ENCODE measurements at places on chromosomes 1 and 21.

GRCh38 chr1:3389093-3389833 lies 65.2 kb upstream of the ARHGEF16 start:
- DNase-seq = no peak

GRCh38 chr1:185971688-185972087 lies 237.5 kb downstream of the HMCN1 start:
- DNase-seq = no peak

DNA sequence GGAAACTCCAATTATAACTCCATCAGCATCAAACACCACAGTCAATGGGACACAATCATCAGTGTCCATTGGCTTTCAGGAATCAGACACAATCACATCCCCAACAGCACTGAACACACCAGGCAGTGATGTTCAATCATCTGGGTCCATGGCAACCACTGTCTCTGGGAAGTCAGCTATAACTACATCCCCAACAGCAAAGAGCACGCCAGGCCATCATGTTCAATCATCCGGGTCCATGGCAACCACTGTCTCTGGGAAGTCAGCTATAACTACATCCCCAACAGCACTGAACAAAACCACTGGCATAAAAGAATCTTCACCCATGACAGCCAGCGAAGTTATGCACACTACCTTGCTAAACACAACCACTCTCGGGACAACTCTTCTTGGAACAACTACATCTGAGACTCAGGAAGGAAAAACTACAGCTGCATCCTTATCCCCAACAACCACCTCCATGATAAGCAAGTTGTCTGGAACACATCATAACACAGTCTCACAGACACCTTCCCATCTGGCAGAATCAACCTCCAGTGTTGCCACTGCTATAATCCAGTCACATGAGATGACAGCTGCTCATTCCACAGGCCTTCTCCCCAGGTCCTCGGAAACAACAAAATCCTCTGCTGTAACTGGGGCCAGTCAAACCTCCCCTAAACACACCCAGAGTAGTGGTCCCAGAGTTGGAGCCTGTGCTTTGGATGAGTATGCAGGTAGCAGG lies 19.9 kb downstream of the CATSPER4 start:
- DNase-seq = no peak

- peak; percentile 88 for DNase-seq
Measured at GRCh38 chr1:10128101-10128765, 82.1 kb upstream of the KIF1B start.

DNA sequence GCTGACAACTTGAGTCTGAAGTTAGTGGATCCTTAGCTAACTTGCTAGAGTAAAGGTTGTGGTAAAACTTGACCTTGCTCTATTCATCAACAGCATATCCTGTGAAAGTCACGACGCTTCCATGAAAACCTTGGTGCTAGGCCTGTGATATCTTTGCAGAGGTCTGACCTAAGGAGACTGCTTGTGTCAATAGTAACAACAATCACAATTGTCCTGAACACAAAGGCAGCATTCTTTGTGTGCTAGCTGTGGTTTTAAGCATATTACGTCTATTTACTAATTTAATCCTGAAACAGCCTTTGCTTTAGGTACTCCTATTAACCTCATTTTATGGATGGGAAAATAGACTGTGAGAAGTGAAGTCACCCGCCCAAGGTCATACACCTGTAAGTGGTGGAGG lies 2.8 kb upstream of the CLDN14 start:
- DNase-seq = no peak

DNA sequence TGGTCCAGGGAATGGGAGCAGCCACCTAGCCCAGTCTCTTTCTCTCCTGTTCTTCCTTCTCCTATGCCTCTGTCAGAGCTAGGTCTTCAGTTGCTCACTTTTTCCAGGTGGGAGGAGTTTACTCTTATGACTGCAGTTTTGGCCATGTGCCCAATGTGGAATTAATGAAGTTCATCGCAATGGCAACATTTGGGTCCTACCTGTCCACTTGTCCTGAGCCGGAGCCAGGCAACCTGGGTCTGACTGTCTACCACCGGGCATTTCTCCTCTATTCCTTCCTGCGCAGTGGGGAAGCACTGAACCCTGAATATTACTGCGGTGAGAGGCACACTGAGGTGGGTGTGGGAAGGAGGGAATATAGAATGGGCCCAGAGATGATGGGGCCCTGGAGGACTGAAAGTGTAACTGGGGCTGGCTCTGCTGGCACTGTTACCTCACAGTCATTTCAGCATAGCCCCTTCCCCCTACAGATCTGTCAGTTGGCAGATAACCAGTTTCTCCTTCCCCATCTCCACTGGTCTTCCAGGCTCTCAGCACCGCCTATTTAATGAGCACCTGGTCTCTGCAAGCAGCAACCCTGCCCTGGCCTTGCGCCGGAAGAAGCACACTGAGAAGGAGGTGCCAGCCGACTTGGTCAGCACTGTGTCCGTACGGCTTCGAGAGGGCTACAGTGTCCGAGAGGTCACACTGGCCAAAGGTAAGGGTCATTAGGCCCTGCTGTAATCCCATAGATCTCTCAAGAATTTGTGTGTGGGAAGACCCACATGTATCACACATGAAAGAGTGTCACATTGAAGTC lies 30.1 kb downstream of the SZT2 start:
- DNase-seq = no peak

DNA sequence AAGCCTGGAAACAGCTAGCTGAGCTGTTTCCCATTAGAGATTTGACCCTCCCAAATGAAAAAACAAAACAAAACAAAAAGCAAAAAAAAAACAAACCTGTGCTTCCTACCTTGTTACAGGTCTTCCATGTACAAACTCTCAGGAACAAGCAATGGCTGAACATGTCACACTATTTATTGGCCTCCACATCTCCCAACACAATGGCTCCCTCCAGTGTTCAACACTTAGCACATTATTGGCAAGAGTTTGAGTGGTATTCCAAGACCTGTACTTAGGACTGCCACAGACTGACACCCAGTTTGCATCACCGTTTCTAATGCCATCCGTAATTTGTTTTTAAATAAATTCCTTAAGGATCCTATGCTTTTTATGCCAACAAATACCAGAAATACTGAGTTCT lies 195.0 kb upstream of the OLFM3 start:
- DNase-seq = no peak

DNA sequence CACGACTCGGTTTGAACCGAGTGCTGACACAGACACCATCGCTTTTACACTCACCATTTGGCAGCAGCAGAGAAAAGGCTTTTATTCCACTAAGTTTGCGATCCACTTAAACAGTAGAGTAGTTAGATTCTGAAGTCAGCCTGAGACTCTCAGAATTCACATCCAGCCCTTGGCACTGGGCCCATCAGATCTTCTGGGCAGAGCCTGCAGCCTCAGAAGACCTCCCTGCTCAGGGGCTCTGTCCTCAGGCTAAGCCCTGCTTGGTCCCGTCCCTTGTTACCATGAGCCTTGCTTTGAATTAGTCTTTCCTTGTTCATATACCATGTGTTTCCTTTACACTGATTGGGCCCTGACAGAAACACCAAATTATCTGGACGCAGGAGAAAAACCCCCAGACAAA lies 41.4 kb upstream of the AJAP1 start:
- no peak for DNase-seq

DNA sequence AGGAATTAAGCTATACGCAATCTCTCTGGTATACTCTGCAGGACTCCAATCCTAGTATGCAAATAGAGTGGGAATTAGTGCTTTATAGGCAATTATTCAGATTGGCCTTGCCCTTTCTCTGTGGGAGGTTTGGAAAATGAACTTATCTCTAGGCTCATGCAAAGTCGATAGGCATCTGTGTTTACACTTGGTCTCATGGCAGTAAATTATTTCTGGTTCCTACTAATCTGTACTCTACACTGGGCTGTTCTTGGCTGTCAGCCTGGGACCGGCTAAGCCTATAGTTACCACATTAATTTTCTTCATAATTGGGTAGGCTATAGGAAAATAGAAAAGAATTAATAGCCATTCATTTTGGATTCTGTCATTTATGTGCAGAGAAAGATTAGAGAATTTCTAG lies 544.6 kb downstream of the AMY1C start:
- DNase-seq = no peak

GRCh38 chr1:25565626-25566025 lies 22.2 kb downstream of the LDLRAP1 start:
- no peak for DNase-seq

- no peak for DNase-seq
Measured at GRCh38 chr1:174166530-174167264, 7.4 kb downstream of the RABGAP1L start.

- no peak for DNase-seq
Measured at GRCh38 chr1:30450148-30450817, 273.1 kb downstream of the MATN1 start.

DNA sequence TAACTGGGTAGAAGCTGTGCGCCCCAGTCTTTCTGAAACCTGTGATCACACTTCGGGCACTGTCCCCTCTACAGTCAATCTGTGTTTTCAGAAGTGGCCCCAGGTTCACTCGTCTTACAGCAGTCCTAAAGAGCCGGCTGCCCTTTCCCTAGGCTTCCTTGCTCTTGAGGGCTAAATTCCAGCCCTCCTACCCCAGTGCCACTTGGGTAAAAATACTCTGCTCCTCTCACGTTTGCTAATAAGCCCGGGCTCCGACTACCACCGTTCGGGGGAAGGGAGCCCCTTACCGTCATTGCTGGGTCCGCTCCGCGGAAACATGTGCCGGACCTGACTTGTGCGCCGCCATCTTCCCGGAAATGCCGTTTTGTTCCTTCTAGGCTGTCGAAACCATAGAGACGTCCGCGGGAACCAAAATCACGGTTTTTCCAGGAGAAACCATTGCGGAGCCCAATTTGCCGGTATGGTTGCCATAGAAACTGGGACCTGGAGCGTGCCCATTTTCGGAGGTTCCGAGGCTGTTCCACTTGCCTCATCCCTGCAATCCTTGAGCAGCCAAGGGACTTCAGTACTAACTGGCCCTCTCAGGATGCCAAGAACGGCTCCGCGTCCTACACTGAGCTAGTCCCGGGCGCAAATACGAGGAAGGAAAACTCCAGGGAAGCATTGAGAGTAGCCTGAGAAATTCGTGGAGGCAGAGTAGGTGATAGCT lies at the start of gene GPATCH4:
Gene GPATCH4 (minus strand): TSS at position 358 of the 709 bp plus-strand sequence.
- no peak for DNase-seq

- no peak for DNase-seq
Measured at GRCh38 chr1:161932668-161933067, 91.0 kb downstream of the OLFML2B start.
